ENCODE measurements at places on chromosomes 4 and X. TPM values are rescaled to one million over a fixed set of nuclear protein-coding genes. Genes with fewer than 3 reads are reported as not detected.

CSN1S1 gene
- total RNA-seq: not detected

VGLL1 gene
- not detected for total RNA-seq

DCTD gene
- total RNA-seq: 55.4 TPM

UCP1 gene
- not detected for total RNA-seq

GASK1B gene
- 17.3 TPM for total RNA-seq

CLDN34 gene
- not detected for total RNA-seq

ERCC6L gene
- total RNA-seq: 2.9 TPM

DCAF4L1 gene
- 0.11 TPM for total RNA-seq

PHF8 gene
- total RNA-seq: 12.7 TPM

DNA sequence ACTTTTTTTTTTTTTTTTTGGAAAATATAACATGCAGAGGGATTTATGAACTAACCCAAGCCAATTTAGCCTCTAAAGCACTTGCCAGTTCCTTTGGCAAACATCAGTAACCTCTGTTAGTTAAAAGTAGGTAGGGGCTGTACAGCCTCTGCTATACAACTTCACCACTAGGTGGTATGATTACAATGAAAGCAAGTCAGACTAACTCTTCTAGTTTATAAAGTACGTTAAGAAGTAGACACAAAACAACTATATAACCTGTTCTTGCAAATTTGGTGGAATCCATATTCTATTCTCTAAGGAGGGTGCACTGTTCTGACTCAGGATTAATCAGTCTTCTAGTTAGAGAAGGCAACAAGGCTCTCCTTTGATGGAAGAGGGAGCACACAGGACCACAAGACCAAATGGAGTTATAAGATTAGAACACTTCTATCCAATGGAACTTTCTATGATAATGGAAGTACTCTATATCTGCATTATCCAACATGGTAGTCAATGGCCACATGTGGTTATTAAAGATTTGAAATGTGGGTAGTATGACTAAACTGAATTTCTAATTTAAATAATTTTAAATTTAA lies 12.8 kb downstream of the AIMP1 start:
- peaks cover 41% of the 10 kb centered on the region for H3K36me3 ChIP-seq
- no peaks in the 10 kb centered on the region for H3K27me3 ChIP-seq
- no peak overlapping the region for H3K4me3 ChIP-seq
- H3K4me1 ChIP-seq: no peaks in the 10 kb centered on the region
- no peak overlapping the region for H3K27ac ChIP-seq
- peak; percentile 61 for DNase-seq

DNA sequence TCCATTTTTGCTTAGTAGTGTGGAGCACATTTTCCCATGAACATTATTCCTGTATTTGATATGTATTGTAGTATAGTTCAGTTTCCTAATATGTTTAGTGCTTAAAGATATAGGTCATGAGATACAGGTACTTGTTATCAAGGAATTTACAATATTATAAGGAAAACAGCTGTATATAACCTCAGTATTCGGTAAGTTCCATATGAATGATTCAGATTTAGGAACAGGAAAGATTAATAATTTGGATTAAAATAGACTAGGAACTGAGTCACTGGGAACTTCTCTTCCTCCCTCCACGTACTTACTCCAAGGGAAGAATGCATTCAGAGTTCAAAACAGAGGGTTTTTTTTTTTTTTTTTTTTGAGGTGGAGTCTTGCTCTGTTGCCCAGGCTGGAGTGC lies 20.0 kb downstream of the DIAPH2 start:
- H3K27ac ChIP-seq: no peak overlapping the region
- H3K4me1 ChIP-seq: no peaks in the 10 kb centered on the region
- H3K27me3 ChIP-seq: no peaks in the 10 kb centered on the region
- H3K4me3 ChIP-seq: no peak overlapping the region
- no peak for DNase-seq

DNA sequence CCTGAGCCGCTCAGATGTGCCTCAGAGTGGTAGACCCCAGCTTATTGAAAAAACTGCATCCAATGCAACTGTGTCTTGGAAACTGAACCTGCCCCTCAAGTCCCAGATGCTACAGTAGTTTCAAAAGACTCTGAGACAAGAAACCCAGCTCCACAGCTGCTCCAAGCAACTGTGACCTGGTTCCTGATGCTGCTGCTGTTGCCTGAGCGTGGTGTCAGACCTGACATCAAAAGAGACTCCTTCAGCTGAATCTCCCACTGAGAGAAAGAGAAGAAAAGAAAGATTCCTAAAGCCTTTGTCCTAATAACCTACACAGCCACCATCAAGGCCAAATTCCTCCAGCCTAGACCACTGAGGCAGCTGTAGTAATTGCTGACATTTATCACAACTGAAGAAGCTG lies 630.1 kb downstream of the STIM2 start:
- H3K4me3 ChIP-seq: no peak overlapping the region
- no peaks in the 10 kb centered on the region for H3K4me1 ChIP-seq
- H3K36me3 ChIP-seq: no peaks in the 10 kb centered on the region
- no peak overlapping the region for H3K27ac ChIP-seq

DNA sequence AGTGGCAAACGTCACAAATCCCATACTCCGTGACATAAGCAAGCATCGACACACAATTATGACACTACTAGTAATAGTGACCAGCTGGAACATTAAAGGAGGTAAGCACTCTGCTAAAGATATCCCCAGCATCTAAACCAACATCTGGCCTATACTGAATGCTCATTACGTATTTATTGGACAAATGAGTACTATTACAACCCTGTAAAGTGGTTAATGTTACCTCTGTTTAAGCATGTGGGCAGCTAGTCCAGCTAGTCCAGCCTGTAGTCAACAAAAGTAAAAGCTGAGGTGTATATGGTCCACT lies 419 bp upstream of the RPGR start:
- no peak overlapping the region for H3K27ac ChIP-seq
- no peak for DNase-seq
- no peaks in the 10 kb centered on the region for H3K36me3 ChIP-seq
- no peak overlapping the region for H3K4me3 ChIP-seq
- no peaks in the 10 kb centered on the region for H3K27me3 ChIP-seq

- H3K36me3 ChIP-seq: no peaks in the 10 kb centered on the region
- no peaks in the 10 kb centered on the region for H3K4me1 ChIP-seq
- no peak overlapping the region for H3K27ac ChIP-seq
- H3K27me3 ChIP-seq: no peaks in the 10 kb centered on the region
- no peak for DNase-seq
Measured at GRCh38 chrX:9557521-9557920, 92.7 kb downstream of the TBL1X start.

- H3K27me3 ChIP-seq: peaks cover 19% of the 10 kb centered on the region
- H3K4me3 ChIP-seq: no peak overlapping the region
Measured at GRCh38 chrX:153412746-153413720, 1.8 kb downstream of the ZFP92 start.

DNA sequence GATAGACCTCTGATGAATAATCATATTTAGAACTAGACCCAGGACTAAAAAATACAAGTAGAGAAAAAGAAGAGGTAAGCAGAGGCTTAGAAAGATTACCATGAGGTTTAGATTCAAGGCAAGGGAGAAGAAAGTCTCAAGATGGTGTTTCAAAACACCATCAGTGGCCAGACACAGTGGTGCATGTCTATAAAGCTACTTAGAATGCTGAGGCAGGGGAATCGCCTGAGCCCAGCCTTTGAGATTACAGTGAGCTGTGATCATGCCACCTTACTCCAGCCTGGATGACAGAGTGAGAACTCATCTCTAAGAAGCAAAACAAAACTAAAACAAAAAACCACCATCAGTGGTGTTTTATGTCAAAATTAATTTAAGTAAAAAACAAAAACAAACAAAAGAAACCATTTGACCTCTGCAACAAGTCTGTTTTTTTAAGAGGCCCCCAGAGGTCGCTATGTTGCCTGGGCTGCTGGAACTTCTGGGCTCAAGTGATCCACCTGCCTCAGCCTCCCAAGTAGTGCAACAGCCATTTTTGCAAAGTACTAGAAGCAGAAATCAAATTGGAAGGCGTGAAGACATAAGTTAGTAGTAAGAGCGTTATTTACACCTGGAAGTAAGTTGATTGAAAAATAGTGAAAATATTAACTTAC lies 784.3 kb downstream of the ADGRL3 start:
- no peaks in the 10 kb centered on the region for H3K4me1 ChIP-seq
- no peak overlapping the region for H3K4me3 ChIP-seq
- no peaks in the 10 kb centered on the region for H3K27me3 ChIP-seq
- no peak for DNase-seq
- no peaks in the 10 kb centered on the region for H3K36me3 ChIP-seq

GRCh38 chr4:101242441-101242840 lies 104.9 kb downstream of the PPP3CA start:
- no peak overlapping the region for H3K27ac ChIP-seq
- H3K4me1 ChIP-seq: peaks cover 3% of the 10 kb centered on the region
- DNase-seq: no peak
- no peaks in the 10 kb centered on the region for H3K36me3 ChIP-seq
- no peak overlapping the region for H3K4me3 ChIP-seq

- no peaks in the 10 kb centered on the region for H3K27me3 ChIP-seq
- H3K4me1 ChIP-seq: no peaks in the 10 kb centered on the region
- DNase-seq: no peak
- H3K36me3 ChIP-seq: no peaks in the 10 kb centered on the region
- H3K27ac ChIP-seq: no peak overlapping the region
Measured at GRCh38 chr4:98474408-98474844, 184.0 kb downstream of the TSPAN5 start.

- no peaks in the 10 kb centered on the region for H3K4me1 ChIP-seq
- no peaks in the 10 kb centered on the region for H3K27me3 ChIP-seq
- H3K27ac ChIP-seq: no peak overlapping the region
- no peak for DNase-seq
- no peaks in the 10 kb centered on the region for H3K36me3 ChIP-seq
- no peak overlapping the region for H3K4me3 ChIP-seq
Measured at GRCh38 chr4:80967346-80967745, 63.2 kb upstream of the BMP3 start.

DNA sequence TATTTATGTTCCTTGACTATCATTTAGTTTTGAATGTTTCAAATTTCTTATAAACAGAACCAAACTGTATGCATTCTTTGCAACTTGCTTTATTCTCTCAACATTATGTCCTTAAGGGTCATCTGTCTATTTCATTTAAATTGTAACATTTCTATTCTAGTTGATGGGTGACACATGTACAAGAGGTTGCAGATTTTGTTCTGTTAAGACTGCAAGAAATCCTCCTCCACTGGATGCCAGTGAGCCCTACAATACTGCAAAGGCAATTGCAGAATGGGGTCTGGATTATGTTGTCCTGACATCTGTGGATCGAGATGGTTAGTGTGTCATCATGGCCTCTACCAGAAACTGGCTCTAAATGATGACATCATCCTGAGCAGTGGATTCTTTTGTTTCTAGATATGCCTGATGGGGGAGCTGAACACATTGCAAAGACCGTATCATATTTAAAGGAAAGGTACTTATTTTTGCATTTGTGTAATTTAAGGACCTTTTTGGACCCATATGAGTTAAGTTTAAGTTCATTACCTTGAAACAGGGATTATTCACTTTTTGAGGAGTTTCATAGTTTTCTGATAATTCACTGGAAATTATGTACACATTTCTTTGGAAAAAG lies 6.1 kb downstream of the LIAS start:
- no peaks in the 10 kb centered on the region for H3K27me3 ChIP-seq
- H3K36me3 ChIP-seq: peaks cover 19% of the 10 kb centered on the region
- peak; percentile 92 for DNase-seq
- peak overlapping the region; percentile 50 for H3K27ac ChIP-seq

GRCh38 chrX:9151772-9152307 lies 117.9 kb upstream of the FAM9B start:
- H3K27ac ChIP-seq: no peak overlapping the region
- peaks cover 5% of the 10 kb centered on the region for H3K4me1 ChIP-seq
- no peaks in the 10 kb centered on the region for H3K36me3 ChIP-seq
- DNase-seq: no peak

GRCh38 chr4:184744236-184744635 lies 10.3 kb upstream of the CENPU start:
- H3K27ac ChIP-seq: no peak overlapping the region
- no peaks in the 10 kb centered on the region for H3K27me3 ChIP-seq
- H3K4me3 ChIP-seq: no peak overlapping the region
- DNase-seq: no peak

DNA sequence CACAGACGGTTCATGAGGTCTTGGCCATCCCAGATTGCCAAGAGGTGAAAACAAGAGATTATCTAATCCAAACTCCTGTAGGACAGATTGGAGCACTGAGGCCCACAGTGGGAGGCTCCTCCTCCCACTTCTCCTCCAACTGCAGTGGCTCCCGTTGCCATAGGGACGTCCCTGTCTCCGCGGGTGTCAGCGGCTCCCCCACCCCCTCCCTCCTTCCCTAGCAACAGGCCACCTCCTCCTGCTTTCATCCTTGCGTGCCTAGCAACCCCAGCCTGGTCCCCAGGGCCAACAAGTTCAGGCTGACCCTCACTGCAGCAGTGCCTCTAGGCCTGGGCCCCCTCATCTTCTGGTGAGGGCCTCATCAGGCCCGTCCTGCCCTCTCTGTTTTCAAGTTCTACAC lies 6.8 kb upstream of the IQSEC2 start:
- H3K36me3 ChIP-seq: no peaks in the 10 kb centered on the region
- DNase-seq: peak; percentile 43
- H3K4me1 ChIP-seq: no peaks in the 10 kb centered on the region
- H3K4me3 ChIP-seq: no peak overlapping the region
- H3K27me3 ChIP-seq: no peaks in the 10 kb centered on the region

GRCh38 chrX:140053846-140054245 lies 88.5 kb upstream of the CXorf66 start:
- DNase-seq: no peak
- no peak overlapping the region for H3K27ac ChIP-seq
- no peak overlapping the region for H3K4me3 ChIP-seq
- H3K4me1 ChIP-seq: no peaks in the 10 kb centered on the region
- H3K27me3 ChIP-seq: peaks cover 12% of the 10 kb centered on the region

GRCh38 chr4:152278505-152279233 lies 257.2 kb downstream of the FBXW7 start:
- DNase-seq: no peak
- H3K27ac ChIP-seq: no peak overlapping the region

DNA sequence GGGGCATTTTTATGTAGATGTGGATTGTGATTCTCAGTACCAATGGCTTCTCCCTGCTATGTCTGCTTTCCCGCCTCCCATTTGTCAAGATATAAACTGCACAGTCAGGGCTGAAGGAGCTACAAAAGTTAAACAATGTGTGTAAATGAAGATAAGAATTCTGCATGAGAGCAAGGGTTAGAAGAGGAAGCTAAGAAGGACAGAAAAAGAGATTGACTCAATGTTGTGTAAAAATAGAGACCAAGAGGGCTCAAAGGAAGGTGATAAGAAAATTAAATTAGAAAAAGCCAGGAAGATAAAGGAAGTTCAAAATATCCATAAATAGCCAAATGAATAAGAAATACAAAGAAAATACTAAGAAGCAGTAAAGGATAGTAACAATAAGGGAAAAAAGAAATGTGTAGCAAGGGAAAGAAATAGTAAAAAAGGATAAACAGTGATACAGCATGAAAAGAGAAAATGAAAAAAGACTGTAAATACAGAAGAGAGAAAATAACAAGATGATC lies 82.5 kb downstream of the AMELX start:
- H3K4me1 ChIP-seq: peaks cover 13% of the 10 kb centered on the region
- H3K27me3 ChIP-seq: no peaks in the 10 kb centered on the region
- H3K36me3 ChIP-seq: no peaks in the 10 kb centered on the region
- no peak for DNase-seq
- peak overlapping the region; percentile 66 for H3K27ac ChIP-seq
- no peak overlapping the region for H3K4me3 ChIP-seq

GRCh38 chr4:102526532-102526931 lies 25.4 kb downstream of the NFKB1 start:
- peaks cover 4% of the 10 kb centered on the region for H3K4me1 ChIP-seq
- no peaks in the 10 kb centered on the region for H3K27me3 ChIP-seq
- no peak overlapping the region for H3K4me3 ChIP-seq
- no peaks in the 10 kb centered on the region for H3K36me3 ChIP-seq
- H3K27ac ChIP-seq: no peak overlapping the region
